ENCODE measurements at places on chromosomes 7 and 10. TPM values are rescaled to one million over a fixed set of nuclear protein-coding genes. Genes with fewer than 3 reads are reported as not detected.

DNA sequence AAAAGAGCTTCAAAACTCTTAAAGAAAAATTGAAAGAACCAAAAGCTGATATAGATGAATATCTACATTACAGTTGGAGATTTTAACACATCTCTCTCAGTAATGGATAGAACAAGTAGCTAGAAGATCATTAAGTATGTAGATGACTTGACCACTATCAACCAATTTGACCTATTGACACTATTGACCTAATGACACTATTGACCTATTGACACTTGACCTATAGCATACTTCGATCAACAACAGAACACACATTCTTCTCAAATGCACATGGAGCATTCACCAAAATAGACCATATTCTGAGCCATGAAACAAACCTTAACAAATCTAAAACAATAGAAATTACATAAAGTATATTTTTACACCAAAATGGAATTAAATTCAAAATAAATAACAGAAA, 22.3 kb downstream of the GIMAP5 start:
- no peak for DNase-seq

DNA sequence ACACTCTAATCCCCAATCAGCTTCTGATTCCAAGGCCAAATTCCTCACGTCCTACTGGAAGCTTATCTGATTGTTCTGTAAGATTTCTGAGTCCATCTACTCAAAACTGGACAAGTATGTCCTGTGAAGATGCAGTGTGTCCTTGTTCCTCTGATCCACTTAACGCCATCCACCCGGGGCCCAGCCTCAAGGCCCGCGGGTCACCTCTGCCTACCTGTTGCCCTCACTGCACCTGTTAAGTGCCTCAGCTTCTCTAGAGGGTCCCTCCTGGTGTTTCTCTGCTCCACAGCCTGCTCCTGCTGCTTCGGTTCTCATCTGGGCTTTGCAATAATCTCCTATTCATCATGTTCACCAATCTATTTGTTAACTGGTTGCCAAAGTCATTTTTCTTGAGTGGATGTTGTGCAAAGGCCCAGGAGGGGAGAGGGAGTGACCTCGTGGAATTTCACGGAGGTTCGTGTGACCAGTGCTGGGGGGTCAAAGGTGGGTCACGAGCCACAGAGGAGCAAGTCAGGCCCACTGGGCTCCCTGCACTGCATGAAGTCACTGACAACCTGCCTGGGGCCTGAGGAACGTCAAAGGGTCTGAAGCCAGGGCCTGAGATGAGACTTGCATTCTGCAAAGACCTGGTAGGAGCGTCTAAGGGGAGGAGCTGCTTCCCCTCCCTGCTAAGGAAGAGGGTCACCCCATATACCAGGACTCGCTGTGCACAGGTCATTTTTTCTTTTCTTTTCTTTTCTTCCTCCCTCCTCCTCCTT, 338.1 kb downstream of the WDR37 start:
- DNase-seq: no peak

GRCh38 chr10:68870545-68871104, 30.5 kb upstream of the DDX50 start:
- DNase-seq: no peak

DNA sequence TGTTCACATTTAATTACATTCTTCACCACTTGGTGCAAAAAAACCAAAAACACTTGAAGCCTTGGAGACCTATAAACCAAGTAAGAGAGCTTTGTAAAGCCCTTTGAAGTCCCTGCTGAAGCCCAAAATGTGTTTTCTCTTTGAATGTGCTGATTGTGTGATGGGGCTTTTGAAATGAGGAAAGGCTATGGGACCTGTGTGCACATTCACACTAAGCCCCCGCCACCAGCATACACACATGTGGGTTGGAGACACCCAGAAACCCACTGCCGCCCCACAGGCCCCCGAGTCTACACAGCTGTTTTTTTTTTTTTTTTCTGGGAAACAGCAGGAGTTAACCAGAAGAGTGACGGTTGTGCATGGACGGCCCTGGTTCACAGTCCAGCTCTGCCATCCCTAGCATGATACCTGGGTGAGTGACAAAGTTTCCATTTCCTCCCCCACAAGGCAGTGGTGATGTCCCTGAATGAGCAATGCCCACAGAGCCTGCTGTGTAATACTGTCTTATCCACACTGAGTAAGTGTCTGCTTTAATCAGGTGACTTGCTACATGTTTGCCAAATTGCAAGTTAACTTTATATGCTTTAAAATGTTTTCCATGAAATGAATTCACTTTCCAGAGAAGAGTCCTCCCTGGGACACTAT, 154.6 kb upstream of the GDF10 start:
- no peak for DNase-seq

GRCh38 chr7:139044813-139045794, 9.3 kb upstream of the ZC3HAV1L start:
- no peak for DNase-seq

DNA sequence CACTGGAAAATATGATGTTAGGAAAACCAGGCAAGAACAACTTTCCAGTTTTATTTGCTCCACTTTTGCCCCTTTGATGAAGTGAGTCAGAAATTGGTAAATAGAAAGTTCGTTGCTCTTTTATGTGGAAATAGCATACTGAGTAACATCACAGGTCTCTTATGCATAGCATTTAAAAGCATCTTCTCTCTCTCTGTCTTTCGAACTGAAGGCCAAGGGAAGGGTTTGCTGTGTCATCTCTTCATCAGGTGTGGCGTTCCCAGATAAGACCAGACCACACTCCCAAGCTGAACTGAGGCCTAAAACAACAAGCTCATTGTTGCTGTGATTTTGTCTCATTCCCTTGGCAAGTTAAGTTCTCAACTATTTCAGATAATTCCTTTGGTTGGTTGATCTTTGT, 131.8 kb upstream of the GRB10 start:
- DNase-seq: no peak

- no peak for DNase-seq
These were observed 27.3 kb upstream of the FAM20C start for GRCh38 chr7:164882-165660.

GRCh38 chr10:61990761-61991135, 89.2 kb downstream of the ARID5B start:
- DNase-seq: no peak

DNA sequence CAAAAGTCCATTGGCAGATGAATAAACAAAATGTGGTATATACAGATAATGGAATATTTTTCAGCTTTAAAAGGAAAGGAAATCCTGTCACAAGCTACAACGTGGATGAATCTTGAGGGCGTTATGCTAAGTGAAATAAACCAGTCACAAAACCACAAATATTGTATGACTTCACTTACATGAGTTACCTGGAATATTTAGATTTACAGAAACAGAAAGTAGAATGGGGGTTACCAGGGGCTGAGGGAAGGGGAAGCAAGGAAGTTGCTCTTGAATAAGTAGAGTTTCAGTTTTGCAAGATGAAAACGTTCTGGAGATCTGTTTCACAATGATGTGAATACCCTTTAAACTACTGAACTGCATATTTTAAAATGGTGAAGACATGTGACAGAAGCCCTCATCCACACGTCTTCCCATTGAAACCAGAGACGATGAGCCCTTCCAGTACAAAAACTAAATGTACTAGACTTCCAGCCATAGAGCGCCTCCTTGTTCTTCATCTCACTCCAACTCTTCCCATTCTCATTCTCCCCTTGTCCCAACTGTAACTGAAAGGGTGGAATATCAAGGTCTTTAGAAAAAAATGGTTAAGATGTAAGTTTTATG, 62.4 kb downstream of the MICU1 start:
- no peak for DNase-seq

GRCh38 chr10:58094985-58095718, 172.5 kb downstream of the IPMK start:
- no peak for DNase-seq

DNA sequence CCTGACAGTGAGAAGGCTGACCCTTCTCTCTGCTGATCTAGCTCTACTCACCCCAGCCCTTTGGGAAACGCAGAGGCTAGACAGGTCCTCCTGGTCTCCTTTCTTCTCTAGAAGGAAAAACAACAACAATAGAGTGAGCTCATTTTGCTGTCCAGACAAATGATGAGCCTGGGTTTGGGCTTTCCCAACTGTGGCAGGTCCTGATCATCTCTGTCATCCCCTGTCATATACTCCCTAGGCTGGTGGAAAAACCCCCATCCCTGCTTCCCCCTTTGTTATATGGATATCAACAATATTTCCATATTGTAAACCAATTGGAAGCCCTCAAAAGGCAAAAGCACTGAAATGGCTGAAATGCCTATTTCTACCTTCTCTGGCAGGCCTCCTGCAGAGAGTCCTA, 9.2 kb upstream of the DDIT4 start:
- no peak for DNase-seq

DNA sequence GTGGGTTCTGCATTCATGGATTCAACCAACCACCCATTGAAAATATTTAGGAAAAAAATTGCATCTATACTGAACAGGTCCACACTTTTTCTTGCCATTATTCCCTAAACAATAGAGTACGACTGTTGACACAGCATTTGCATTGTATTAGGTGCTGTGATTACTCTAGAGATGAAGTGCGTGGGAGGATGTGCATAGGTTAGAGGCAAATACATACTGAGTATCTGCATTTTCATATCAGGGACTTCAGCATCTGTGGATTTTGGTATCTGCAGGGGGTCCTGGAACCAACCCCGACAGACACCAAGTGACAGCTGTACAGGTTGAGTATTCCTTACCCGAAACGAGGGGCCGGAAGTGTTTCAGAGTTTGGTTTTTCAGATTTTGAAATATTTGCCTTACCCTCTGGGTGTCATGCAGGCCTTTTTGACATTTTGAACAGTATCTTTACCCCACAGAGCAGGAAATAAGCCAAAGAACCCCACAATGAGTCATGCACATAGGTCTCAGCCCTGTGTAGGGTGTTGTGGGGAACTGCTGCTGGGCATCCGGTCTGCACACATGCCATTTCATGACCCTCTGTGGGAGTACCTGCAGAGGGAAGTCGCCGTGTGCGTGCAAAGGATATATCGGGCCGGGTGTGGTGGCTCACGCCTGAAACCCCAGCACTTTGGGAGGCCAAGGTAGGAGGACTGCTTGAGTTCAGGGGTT, 14.5 kb downstream of the NUDT5 start:
- no peak for DNase-seq

GRCh38 chr10:12322583-12323131, 26.7 kb upstream of the CAMK1D start:
- no peak for DNase-seq

- no peak for DNase-seq
These were observed 7.8 kb downstream of the PROSER2 start for GRCh38 chr10:11830836-11831519.

DNA sequence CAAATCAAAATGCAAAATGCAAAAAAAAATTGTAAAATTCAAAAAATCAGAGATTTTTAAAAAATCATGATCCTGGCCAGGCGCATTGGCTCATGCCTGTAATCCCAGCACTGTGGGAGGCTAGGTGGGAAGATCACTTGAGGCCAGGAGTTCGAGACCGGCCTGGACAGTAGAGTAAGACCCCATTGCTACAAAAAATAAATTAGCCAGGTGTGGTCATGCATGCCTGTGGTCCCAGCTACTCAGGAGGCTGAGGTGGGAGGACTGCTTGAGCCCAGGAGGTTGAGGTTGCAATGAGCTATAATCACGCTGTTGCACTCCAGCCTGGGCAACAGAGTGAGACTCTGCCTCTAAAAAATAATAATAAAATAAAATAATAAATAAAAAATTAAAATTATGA, 155.8 kb upstream of the TCF7L2 start:
- no peak for DNase-seq

DNA sequence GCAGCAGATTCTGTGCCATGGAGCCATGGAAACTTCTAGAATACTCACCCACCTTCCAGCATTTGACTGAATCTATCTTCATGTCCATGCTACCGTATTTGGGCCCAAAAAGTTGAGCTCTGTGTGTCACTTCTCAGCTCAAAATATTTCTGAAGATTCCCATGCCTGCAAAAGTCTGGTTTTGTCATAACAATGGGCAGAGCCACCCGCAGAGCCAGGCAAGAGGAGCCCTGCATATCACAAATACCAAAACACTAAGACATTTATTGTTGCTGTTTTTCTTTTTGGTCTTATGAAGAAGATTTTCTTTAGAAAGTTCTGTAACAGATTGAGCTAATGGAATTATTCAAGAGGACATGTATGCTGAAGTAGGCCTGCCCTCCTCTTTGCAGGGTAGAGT, 68.1 kb downstream of the PRTFDC1 start:
- DNase-seq: no peak

DNA sequence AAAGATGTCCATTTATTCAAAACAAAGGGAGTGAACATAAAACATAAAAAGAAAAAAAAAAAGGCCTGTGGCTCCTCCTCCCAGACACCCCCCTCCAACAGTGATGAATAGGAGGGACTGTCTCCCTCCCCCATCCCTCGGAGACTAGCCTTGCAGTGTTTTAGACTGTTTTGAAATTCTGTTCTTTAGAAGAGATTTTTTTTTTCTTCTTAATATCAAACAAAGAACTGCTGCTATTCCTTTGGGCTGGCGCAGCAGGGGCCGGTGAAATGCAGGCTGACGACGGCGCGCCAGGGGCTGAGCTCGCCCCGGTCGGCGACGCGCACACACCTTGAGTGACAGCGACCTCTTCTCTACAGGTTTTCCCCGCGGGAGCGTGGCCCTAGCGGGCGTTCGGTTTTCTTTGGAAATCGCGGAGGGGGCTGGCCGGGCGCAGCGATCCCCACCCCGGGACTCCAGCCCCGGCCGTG, at the start of gene LANCL2:
Gene LANCL2, plus strand, starts transcription at position 133 of the 470 bp plus-strand sequence. CDS start 689 bp downstream, outside the sequence.
- DNase-seq: no peak

DNA sequence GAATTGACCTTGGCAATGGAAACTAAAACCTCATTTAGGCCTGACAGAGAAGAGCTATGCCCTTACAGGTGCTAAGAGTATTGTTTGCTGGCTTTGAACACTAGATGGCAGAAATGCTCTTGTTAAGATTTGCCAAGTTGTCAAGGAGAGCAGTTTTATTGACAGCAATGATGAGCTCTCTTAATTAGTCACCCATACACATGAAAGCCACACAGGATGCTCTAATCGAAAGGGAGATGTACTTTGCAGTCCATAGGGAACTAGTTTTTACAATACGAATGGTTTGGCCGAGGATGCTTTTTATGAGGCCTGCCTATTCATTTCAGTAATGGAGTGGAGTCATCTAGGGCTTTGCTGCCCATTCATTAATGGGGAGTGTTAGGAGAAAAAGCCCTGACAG, 45.4 kb upstream of the MBL2 start:
- peak; percentile 7 for DNase-seq

DNA sequence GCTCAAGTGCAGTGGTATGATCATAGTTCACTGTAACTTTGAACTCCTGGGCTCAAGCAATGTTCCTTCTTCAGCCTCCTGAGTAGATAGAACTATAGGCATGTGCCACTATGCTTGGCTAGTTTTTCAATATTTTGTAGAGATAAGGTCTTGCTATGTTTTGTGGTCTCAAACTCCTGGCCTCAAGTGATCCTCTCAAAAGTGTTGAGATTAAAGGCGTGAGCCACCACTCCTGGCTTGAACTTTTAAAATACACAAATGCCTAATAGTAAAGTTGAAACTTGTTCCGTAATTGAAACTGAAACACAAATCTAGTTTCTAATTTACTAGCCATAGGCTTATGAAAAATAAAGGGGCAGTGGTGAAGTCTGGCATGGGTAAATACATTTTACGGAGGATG, 65.7 kb downstream of the AP3M1 start:
- no peak for DNase-seq

GRCh38 chr10:11125004-11125403, 107.3 kb downstream of the CELF2 start:
- DNase-seq: no peak

The CABCOCO1 gene
- polyA plus RNA-seq: 2.9 TPM

The PDK4 gene
- polyA plus RNA-seq: 39.4 TPM

The STK17A gene
- polyA plus RNA-seq: 29.5 TPM

The FEZF1 gene
- polyA plus RNA-seq: not detected

The CTTNBP2 gene
- 20.1 TPM for polyA plus RNA-seq

The PAPOLB gene
- 0.04 TPM for polyA plus RNA-seq

The ADO gene
- polyA plus RNA-seq: 20.7 TPM

The ANKRD7 gene
- polyA plus RNA-seq: 1.8 TPM

The FOXP2 gene
- polyA plus RNA-seq: 28.5 TPM

The ZFYVE27 gene
- polyA plus RNA-seq: 30.2 TPM

The AASS gene
- 79.9 TPM for polyA plus RNA-seq

The HMX3 gene
- polyA plus RNA-seq: not detected

All from right lung (tissue), 10 donors.